ENCODE measurements at places on chromosomes 2 and 18.

DNA sequence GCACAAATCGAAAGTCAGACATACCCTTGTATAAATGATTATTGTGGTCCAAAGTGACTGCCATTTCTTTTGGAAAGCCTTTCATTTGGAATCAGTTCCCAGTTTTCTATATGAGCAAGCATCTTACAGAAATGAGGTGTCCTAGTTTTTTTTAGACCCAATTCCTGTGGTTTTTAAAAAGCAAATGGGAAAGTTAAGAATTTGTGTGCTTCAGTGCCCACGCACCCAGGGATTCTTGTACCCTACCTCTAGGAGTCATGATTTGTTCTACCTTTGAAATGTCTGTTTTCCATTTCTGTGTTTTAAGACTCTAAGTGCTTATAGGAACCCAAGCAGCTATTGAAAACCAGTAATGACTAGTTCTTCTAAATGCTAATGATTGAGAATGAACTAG lies 218.1 kb downstream of the CAMKMT start:
- DNase-seq: no peak

- no peak for DNase-seq
Measured at GRCh38 chr2:69779258-69780001, 37.5 kb downstream of the ANXA4 start.

DNA sequence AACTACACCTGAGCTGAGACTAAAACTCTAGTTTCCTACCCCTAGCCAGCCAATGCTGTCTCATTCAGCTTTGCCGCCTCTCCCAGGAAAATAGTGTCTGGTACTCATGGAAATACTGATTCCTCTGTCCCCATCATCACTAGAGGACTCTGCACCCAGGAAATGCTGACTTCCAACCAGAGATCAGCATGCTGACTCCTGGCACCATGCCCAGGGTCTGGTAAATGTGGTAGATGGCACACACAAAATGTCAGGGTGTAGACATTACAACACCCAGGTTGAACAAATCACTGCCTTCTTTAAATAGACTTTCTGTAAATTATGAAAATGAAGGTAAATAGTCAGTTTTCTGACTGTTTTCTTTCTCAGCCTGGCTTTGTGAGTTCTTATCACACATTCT lies 307.3 kb upstream of the CHAC2 start:
- no peak for DNase-seq

DNA sequence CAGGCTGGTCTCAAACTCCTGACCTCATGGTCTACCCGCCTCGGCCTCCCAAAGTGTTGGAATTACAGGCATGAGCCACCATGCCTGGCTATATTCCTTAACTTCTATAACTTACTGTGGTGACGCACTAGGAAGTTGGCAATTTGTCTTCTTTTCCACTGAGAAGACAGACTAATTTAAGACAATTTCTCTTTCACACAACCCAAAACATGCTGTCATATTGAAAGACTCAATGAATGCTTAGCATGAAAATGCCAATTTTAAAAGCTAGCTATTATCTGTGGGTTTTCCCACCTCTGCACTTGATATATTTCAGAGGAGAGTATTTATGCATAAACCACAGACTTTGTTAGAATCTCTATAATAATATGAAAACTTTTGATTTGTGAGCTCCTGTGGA lies 84.5 kb downstream of the ERBB4 start:
- DNase-seq: no peak

DNA sequence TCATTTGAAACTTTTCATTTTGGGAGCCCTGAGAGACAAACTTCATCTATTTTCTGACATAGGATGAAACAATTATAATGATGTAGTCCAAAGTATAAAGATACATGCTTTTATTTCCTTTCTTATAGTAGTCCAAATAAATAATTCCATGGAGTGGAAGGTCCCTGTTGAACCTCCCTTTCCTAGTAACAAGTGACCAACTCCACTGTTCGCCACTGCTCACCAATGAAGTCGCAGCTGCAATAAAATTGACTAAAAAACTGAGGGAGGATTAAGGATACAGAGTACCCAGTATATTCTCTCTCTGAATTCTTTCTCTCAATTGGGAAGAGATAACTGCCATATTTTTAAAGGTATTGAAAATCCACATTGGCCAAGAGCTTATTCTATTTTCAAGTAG lies 14.1 kb downstream of the SERPINB7 start:
- DNase-seq: no peak

DNA sequence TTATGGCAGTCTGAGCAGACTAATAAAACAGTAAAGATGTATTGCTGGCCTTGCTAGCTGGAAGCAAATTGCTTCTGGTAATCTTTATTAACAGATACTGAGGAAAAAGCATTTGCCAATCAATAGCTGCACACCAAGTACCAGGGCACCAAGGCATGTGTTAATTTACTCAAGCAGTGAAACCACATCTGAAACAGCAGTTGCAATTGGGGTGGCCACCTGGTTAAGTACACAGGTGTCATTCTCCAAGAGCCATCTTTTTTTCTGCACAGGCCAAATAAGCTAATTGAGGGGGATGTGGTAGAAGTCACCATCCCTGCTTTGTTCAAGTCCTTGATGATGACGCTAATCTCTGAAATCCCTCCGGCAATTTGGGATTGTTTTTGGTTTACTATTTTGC lies 8.6 kb upstream of the SEH1L start:
- no peak for DNase-seq

GRCh38 chr2:120425014-120425413 lies 79.1 kb downstream of the INHBB start:
- DNase-seq: no peak

GRCh38 chr2:39623917-39624316 lies 41.8 kb upstream of the TMEM178A start:
- DNase-seq: no peak

- no peak for DNase-seq
Measured at GRCh38 chr2:73825408-73825807, 3.4 kb upstream of the STAMBP start.

GRCh38 chr2:112712465-112712864 lies 8.4 kb upstream of the NT5DC4 start:
- DNase-seq: no peak

- DNase-seq: no peak
Measured at GRCh38 chr2:213274143-213274542, 10.1 kb upstream of the SPAG16 start.

GRCh38 chr2:49600524-49600923 lies 446.2 kb upstream of the FSHR start:
- DNase-seq: no peak

DNA sequence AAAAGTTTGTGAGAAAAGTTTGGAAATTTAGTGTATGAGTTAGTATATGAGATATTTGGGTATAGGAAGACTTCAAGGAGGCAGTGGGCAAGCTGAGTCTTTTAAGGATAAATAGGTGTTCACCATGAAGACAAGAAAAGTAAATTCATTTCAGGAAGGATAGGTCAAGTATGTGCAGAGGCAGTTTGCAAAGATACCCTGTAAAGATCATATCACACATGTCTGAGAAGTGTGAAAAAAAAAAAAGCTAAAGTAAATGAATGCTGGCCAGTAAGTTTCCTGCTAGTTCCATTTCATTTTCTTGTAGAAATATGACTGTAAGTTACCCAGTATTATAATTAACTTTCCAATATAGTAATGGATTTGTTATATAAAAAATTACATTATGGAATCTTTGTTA lies 131.0 kb downstream of the PHLPP1 start:
- DNase-seq: no peak

GRCh38 chr18:56124186-56124585 lies 514.2 kb downstream of the TXNL1 start:
- DNase-seq: no peak

- no peak for DNase-seq
Measured at GRCh38 chr2:20620696-20621365, 30.1 kb downstream of the HS1BP3 start.

DNA sequence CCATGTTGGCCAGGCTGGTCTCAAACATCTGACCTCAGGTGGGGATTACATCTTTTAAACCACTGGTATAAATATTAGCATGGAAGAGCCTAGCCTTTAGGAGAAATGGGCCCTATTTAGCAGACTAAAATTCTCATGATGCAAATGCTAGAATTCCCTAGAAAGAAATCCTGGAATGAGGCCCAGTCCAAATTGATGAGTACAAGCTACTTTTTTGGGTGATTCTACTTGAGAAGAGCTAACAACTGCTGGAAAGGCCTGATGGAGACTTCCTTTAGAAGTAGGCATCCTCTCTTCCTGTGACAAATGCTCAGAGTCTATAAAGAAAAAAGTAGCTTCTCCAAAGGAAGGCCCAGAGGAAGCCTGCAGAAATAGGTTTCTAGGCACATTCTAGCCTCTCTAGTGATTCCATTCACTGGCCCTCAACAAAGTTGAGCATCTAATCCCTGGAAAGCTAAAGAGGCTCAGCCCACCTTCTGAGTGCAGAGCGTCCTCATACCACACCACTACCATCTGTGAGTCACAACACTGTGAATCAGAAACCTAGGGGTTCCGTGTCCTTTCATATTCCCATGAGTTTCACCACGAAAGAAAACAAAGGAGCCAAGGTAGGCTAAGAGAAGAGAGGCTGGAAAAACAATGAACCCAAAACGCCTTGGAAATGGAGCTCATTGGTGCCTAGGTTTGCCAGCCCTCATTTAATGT lies 183.1 kb downstream of the C1D start:
- DNase-seq: no peak

- DNase-seq: no peak
Measured at GRCh38 chr2:38907743-38908562, 18.3 kb downstream of the ARHGEF33 start.

GRCh38 chr2:178891959-178892485 lies 84.8 kb upstream of the TTN start:
- DNase-seq: no peak

GRCh38 chr18:11368020-11368419 lies 218.7 kb upstream of the PIEZO2 start:
- no peak for DNase-seq

GRCh38 chr2:19664646-19665045 lies 237.1 kb downstream of the TTC32 start:
- DNase-seq: no peak

DNA sequence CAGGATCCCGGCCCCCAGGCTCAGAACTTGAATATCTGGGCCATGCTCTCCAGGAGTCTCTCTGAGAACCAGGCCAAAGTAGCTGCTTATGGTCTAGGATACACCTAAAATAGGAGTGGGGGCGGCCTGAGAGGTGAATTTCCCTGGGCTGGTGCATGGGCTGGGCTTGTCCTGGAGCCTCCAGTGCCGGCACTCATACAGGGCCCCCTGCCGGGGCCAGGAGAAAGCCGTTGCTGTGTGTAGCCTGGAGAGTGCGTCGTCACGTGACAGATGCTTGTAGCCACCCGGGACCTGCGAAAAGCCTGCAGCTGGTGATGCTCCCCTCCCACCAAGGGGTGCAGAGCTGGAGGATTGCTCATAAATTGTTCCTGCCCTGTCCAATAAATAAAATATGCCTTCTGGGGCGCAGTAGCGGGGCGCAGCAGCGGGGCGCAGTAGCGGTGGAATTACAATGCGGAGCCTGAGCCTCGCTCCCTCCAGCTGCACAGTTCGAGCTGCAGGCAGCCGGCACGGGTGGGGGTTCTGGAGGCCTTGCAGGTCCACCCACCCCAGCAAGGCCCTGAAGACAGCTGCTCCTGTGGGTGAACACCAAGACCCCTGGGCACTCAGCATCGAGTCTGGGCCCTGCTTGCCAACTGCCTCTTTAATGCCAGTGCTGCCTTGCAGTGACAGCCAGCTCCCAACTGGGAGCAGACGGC lies 289.9 kb downstream of the NDUFA10 start:
- DNase-seq: no peak

- no peak for DNase-seq
Measured at GRCh38 chr2:96914332-96914731, 44.5 kb upstream of the SEMA4C start.

DNA sequence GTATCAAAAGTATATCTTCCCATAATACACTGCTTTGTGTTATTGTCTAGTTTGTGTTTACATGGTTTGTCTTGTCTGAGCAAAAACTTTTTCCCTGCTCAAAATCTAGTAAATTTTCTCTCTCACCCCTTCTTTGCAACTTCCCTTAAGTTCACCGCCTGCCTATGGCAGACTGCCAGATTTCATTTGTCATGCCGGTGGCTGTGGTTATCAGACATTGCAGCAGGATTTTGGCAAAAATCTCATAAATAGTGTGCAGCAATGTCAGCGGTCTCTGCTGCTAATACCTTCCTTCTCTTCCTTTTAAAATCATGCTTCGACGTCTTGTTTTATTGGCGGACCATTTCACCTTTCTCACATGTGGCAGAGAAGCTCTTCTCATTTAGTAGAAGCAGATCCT lies 45.6 kb upstream of the TMEM178A start:
- no peak for DNase-seq

- DNase-seq: no peak
Measured at GRCh38 chr2:169768262-169768995, 30.2 kb upstream of the SSB start.

DNA sequence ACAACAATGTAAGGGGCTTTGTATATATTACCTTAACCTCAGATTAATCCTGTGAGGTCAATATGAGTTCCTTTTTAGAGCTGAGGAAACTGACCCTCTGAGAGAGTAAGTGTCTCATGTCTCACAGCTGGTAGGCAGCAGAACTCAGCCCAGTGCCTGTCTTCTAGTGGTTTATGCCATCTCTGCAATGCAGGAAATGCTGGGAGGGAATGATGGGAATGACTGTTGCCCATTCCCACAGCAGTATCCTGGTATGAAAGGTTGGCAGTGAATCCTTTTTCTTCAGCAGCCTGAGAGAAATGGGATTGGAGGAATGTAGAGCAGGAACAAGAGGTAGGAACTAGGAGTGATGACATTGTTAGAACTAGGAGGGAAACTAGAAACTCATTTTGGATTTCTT lies 6.0 kb downstream of the MRPL30 start:
- DNase-seq: no peak

GRCh38 chr18:51865538-51865937 lies 474.5 kb upstream of the DCC start:
- DNase-seq: no peak

- no peak for DNase-seq
Measured at GRCh38 chr2:182144776-182145165, 159.1 kb downstream of the PPP1R1C start.

DNA sequence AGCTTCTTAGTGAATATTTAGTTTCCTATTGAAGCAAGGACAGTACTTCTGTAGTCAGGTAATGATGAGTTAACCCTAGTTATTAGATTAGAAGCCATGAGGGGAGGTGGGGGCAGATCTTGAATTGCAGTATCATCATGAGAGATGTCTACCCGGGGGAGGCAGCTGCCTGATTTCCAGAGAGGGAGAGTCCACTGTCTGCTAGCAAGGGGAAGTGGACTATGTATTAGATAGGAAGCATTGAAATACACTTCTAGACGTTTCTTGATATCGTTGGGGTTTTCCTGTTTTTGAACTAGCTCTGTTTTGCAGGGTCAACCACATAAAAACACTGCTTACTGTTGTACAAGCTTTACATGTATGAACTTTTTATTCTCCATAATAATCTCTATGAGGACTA lies 38.8 kb downstream of the APLF start:
- DNase-seq: no peak

DNA sequence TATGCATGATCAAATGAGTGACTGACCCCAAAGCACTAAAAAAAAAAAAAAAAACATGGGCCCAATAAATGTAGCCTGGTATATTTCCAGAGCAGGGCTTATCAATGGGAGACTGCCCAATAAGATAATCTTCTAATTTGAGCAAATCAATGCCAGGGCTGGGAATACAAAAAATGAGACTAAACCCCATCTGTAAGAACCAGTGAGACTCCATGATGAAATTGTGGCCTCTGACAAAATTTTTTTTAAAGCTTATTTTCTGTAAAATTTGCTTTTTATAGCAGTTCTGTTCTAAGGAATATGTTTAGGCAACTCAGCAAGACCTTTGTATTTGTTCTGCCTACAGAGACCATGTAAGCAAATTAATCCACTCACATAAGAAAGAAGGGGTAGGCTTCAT lies 186.8 kb upstream of the CCDC150 start:
- no peak for DNase-seq
